ENCODE measurements at places on chromosomes 1 and 21. TPM values are rescaled to one million over a fixed set of nuclear protein-coding genes. Genes with fewer than 3 reads are reported as not detected.

UAP1 gene
- total RNA-seq, result 122 TPM

STYXL2 gene
- total RNA-seq, result 2.6 TPM

RNF207 gene
- 1.3 TPM for total RNA-seq

DNA sequence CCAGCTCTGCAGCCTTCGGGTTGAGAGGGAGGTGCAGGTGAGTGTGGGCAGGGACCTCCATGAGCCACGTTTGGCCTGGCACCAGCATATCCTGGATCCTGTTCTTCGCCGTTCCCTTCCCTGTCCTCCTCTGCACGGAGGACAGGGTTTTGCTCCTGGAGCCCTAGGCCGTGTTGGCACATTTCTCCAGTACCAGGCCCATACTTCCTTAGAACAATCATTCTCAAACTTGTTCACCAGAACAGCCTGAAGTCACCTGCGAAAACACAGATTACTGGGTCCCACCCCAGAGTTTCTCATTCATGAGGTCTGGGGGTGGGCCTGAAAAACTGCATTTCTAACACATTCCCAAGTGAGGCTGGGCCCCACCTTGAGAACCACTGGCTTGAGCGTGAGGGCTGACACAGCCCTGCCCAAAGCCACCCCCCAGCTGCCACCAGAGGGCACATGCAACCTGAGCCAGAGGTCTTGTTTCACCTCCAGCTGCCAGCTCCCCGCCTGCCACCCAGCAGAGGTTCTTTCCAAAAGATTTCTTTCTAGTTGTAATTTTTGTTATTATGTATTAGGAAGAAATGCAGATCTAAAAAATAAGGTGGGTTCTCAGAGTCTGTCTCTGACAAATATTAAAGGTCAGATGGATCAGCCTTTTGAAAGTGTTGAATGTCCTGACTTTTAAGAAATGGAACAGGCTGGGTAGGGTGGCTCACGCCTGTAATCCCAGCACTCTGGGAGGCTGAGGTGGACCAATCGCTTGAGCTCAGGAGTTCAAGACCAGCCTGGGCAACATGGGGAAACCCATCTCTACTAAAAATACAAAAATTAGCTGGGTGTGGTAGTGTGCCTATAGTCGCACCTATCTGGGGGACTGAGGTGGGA, 39.6 kb upstream of the LDLRAP1 start:
- peak; percentile 18 for DNase-seq

CACNA1E gene
- not detected for total RNA-seq

CD1B gene
- not detected for total RNA-seq

ESRRG gene
- not detected for total RNA-seq

DNA sequence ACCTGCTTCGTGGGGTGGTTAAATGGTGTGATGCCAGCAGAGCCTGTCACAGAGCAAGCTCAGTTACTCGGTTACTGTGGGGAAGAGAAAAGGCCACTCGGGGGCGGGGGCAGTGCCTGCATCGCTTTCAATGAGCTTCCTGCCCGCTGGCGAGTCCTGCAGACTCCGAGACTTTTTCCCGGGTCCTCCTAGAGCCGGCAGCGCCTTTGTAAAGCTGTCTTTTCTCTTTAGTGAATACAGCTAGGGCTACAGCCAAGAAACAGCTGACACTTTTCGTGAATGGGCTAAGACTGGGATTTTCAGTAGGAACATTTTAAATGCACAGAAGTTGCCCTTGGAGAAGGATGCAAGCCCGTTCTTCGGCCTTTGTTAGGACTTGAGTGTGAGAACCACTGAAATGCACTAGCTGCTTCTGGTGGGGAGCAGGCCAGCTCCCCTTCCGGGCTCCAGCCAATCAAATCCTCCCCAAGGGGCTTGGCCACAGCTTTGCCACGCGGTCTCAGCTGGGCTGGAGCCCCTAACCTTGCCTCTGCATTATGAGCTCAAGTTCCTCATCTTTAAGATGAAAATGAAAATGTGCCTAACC, 23.4 kb upstream of the EFHD2 start:
- DNase-seq, result no peak

- no peak for DNase-seq
These were observed 251.6 kb upstream of the FAM78B start for GRCh38 chr1:166418344-166418933.

DNA sequence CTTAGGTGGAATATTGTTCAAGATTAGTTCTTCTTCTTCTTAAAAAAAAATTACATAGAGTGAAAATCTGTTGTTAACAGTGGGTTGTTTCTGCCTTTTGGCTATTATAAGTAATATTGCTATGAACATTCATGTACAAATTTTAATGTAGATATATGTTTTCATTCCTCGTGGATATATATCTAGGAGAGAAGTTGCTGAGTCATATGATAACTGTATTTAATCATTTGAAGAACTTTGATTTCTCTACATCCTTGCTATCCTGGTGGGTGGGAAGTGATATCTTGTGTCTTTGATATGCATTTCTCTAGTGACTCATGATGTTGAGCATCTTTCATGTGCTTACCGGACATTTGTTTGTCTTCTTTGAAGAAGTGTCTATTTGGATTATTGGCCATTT, 29.9 kb downstream of the MAST2 start:
- no peak for DNase-seq

- DNase-seq, result no peak
These were observed 185.9 kb downstream of the AK5 start for GRCh38 chr1:77467741-77468140.

USP48 gene
- 25.1 TPM for total RNA-seq

DNA sequence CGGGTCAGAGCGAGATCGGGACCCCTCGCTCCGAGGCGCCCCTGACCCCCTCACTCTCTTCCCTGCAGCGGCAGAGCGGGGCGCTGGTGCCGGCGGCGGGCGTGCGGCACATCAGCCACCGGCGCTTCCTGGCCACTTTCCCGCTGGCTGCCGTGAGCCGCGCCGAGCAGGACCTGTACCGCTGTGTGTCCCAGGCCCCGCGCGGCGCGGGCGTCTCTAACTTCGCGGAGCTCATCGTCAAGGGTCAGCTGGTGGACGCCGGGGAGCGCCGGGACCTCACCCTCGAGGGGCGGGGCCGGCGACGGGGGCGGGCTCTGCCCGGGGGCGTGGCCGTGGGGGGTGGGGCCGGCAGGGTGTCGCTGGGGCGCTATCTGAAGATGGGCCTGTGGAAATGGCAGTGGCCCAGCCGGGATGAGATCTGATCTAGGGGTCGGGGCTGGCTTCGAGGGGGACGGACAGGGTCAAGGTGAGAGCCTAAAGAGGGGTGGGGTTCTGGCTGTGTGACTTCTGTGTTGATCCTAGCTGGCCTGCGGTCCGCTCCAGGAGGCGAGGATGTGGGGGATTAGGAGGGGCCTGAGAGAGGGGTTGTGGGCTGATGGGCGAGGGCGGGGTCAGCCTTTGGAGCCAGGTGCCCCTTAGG, 23.6 kb downstream of the PTPRU start:
- no peak for DNase-seq

GRCh38 chr1:56911098-56911938, 54.5 kb downstream of the C8B start:
- no peak for DNase-seq

SPRR1B gene
- not detected for total RNA-seq

RAD54L gene
- total RNA-seq, result 14.7 TPM

DNA sequence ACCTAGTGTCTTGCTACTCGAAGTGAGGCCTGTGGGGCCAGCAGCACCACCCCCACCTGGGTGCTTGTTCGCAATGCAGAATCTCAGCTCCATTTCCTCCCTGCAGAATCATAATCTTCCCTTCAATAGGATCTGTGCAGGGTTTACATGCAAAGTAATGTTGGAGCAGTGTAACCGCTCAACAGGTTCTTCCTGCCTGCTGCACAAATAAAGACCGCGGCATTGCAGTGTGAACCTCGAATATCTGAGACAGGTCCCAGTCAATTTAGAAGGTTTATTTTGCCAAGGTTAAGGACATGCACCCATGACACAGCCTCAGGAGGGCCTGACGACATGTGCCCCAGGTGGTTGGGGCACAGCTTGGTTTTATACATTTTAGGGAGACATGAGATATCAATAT, 119.2 kb downstream of the TLR5 start:
- DNase-seq, result no peak

DNA sequence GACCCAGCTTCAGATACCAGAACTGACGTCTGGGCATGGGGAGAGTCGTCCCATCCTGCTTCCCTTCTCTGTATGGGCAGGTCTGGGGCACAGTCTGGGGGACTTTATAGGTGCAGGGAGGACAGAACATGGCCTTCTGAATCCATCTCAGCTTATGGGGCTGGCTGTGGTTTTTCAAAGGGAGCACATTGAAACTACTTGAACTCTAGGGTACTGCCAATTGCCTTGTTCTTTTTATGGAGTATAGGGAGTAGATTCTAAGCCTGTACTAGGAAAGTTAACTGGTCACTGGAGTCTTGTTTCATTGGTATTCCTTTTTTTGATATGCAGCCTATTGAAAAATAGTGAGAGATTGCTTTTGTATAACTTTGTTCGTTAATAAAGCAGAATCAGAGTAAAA, 90.2 kb downstream of the ATP5PO start:
- DNase-seq, result no peak

KRTAP19-1 gene
- not detected for total RNA-seq

SPRR2G gene
- total RNA-seq, result not detected

ABCG1 gene
- not detected for total RNA-seq

HOOK1 gene
- 0.11 TPM for total RNA-seq

DNA sequence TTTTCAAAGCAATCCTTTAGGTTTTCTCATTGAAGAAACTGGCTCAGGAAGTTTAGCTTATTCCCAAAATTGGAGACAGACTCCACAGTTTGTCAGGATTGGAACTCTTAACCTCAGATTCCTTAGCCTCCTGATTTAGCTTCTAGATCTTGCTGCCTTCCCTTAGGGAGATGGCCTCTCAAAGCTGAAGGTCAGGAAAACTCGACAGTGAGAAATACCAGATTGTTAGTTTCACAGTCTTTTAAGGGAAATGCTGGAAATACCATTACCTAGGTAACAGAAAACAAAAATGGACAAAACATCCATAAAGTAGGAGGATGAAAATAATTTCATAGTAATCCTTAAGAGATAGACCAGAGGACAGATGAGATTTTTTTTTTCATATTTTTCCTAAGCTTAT, 7.8 kb downstream of the RASAL2 start:
- DNase-seq, result peak; percentile 49

GRCh38 chr1:117860896-117861610, 68.4 kb downstream of the GDAP2 start:
- peak; percentile 87 for DNase-seq

SAMSN1 gene
- total RNA-seq, result not detected

GRCh38 chr1:16721871-16722641, 18.3 kb upstream of the RNU1-4 start:
- DNase-seq, result no peak

GRCh38 chr1:886760-887159, 37.0 kb upstream of the SAMD11 start:
- DNase-seq, result no peak

GRCh38 chr1:74731399-74732052, 1.3 kb downstream of the CRYZ start:
- DNase-seq, result peak; percentile 5

All from LHCN-M2 (cell line).